ENCODE measurements at places on chromosomes 16 and 17.

DNA sequence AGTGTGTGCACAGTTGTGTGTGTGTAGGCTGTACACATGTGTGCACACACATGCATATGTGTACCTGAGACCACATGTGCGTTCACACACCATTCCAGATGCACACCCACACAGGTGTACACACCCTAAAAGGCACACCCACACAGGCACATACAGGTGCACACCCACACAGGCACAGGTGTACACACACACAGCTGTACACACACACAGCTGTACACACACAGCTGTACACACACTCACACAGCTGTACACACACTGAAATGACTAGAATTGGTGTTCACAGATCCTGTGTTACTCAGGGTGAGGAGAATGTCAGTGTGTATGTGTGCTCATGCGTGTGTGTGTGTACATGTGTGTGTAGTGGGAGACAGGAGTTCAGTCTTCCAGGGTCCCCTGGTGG lies 15.9 kb upstream of the DOC2B start:
- no peak for DNase-seq

GRCh38 chr16:82181461-82182185 lies 11.6 kb upstream of the MPHOSPH6 start:
- no peak for DNase-seq

GRCh38 chr17:81962499-81963441 lies 1.8 kb upstream of the NOTUM start:
- DNase-seq, result no peak

- no peak for DNase-seq
Measured at GRCh38 chr16:50315346-50315997, 49.1 kb downstream of the ADCY7 start.

DNA sequence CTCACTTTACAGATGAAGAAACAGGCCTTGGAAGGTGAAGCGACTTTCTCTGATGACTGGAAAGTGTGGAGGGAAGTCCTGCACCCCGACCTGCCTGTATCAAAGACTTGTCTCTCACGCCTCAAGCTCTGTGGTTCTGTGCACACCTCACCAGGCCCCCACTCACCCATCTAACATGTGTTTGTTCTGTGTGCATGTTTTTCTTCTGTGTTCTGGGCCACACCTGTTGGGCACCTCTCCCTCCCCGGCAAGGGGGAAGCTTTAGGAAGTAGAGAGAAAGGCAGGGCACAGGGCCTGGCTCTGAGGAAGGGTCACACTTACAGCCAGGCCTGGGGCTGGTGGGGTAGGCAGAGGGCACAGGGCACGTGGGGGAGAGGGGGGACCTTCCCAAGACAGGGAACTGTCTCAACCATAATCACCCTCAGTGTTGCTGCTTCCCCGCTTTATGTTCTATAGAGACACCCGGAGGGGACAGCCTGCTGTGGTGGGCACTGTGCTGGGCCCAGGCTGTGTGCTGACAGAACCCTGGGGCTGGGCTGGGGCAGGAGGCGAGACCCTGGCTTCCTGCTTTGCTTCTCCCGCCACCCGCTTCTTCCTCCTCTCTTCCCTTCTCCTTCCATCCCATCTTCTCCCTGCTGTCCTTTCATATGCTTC lies 7.3 kb downstream of the RPRML start:
- no peak for DNase-seq

- no peak for DNase-seq
Measured at GRCh38 chr16:1300664-1301476, 8.6 kb upstream of the UBE2I start.

DNA sequence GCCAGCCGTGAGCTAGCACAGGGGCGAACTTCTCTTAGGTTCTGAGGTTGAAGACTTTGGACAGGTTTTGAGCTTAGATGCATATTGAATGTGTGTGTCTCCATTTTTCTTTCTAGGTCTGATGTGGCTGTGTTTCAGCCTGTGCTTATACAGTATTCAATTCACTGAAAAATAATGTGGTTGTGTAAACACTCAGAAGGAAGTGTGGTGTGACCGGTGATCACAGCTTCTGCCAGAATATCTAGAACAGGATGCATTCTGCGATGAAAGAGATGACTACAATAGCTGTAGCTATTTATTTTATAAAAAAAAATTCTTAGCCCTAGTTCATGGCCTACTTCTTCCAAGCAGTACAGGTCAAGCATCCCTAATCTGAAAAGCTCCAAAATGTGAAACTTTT lies 64.4 kb downstream of the MAP2K6 start:
- DNase-seq, result no peak

DNA sequence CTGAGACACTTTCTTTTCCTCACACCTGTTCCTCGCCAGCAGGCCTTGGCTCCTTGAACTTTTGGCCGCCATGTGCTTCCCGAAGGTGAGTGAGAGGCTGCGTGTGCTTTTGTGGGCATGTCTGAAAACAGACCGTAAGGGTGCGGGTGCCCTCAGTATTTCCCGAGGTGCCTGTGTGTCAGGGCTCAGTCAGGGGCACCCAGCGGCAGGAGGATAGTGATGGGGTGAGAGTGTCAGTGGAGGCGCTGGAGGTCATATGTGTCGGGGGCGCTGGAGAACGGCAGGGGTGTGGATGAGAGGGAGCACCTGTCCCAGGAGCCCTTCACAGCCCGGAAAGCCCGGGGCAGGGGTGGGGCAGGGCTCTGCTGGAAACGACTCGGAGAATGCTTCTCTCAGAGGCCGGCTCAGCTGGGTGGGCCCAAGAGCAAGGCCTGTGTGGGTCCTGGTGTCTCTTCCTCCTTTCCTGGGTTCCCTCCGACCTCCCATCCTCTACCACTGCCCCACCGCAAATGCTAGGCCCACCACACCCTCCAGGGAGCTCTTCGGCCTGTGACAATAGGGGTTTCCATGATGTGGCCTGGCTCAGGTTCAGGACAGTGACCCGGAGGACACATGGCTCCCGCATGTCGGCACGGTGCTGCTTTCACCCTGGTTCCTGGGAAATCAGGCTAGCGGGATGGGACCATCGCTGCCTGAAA lies 451 bp downstream of the IL32 start:
- no peak for DNase-seq

DNA sequence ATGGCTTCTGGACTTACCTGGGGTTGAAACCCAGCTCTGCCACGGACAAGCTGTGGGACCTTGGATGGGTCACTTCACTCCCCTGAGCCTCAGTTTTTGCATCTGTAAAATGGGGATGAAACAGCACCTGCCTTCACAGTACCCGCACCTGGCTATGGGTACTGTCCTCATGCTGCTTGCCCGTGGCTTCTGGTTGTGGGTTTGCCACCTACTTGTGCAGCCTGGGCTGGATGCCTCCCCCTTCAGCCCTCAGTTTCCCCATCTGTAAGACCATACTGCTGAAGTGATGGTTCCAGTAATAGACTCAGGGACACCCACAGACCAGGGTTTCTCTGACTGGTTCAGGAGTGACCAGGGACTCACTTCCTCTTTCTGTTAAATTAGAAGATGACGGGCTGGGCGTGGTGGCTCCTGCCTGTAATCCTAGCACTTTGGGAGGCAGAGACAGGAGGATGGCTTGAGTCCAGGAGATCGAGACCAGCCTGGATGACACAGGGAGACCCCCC lies 9.4 kb downstream of the GLIS2 start:
- DNase-seq, result no peak

- no peak for DNase-seq
Measured at GRCh38 chr16:86575754-86576557, 2.4 kb upstream of the FOXL1 start.

- peak; percentile 16 for DNase-seq
Measured at GRCh38 chr16:49575346-49576172, 202.0 kb downstream of the C16orf78 start.

DNA sequence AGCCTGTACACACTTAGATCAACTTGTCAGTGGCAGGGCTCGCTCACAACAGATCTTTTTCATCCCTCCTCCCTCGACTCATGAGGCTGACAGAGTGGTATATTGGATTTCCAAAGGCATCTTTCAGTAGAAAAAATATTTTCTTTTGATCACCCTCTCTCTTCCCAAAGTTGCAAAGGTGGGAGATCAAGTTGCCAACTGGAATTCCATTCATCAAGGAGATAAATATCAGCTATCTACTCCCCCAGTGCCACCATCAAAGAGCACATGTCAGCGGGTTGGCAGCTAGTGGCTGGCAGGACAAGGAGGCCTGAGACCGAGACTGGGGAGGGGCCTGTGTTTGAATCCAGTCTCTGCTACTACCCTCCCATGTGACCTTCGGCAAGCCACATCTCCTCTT lies 539.7 kb upstream of the CDH11 start:
- DNase-seq, result no peak

- DNase-seq, result no peak
Measured at GRCh38 chr17:53792997-53793396, 29.7 kb upstream of the KIF2B start.

DNA sequence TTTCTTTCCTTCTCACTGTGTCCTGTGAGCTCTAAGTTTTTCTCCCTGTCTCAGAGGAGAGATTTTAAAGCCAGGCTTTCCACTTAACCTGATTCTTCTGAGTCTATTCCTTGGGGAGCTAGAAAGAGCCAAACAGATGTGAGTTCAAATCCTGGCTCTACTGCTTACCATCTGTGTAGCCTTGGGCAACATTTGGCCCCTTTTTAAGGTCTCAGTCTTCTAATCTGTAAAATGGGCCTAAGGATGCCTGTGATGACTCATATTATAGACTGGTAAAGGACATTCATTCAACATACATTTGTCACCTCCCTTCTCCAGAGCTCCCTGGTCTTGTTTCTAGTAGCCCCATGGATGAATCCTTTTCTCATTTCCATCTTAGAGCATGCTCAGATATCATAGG lies 304.0 kb downstream of the SHISA9 start:
- DNase-seq, result no peak

GRCh38 chr16:11252482-11252931 lies 3.5 kb downstream of the SOCS1 start:
- no peak for DNase-seq

DNA sequence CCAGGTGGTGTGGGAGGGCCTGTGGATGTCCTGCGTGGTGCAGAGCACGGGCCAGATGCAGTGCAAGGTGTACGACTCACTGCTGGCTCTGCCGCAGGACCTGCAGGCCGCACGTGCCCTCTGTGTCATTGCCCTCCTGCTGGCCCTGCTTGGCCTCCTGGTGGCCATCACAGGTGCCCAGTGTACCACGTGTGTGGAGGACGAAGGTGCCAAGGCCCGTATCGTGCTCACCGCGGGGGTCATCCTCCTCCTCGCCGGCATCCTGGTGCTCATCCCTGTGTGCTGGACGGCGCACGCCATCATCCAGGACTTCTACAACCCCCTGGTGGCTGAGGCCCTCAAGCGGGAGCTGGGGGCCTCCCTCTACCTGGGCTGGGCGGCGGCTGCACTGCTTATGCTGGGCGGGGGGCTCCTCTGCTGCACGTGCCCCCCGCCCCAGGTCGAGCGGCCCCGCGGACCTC lies 798 bp downstream of the CLDN9 start:
- DNase-seq, result no peak

- DNase-seq, result no peak
Measured at GRCh38 chr17:82222816-82223215, 6.0 kb upstream of the SLC16A3 start.

- no peak for DNase-seq
Measured at GRCh38 chr17:59387351-59388068, 56.1 kb downstream of the YPEL2 start.

GRCh38 chr17:3911271-3912053 lies 4.8 kb downstream of the P2RX1 start:
- no peak for DNase-seq

DNA sequence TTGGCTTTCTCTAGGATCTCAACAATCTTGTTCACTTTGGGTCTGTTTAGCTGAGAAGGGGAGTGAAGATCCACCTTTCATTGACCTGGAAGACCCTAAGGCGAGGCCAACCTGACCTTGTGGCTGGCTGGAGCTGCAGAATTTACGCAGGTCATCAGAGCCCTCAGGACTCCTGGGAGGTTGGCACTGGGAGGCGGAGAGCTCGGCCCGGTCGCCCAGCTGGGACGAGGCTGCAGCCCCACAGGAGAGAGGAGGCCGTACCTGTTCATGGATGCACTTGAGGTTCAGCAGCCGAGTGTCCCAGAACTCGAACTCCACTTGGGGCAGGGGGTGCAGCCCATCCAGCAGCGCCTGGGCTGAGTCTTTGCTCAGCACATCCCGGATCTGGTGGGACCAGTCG lies 5.9 kb downstream of the DNAH17 start:
- no peak for DNase-seq

Data from putamen (tissue), 1 donor.